ENCODE measurements at places on chromosomes 6 and 20.

DNA sequence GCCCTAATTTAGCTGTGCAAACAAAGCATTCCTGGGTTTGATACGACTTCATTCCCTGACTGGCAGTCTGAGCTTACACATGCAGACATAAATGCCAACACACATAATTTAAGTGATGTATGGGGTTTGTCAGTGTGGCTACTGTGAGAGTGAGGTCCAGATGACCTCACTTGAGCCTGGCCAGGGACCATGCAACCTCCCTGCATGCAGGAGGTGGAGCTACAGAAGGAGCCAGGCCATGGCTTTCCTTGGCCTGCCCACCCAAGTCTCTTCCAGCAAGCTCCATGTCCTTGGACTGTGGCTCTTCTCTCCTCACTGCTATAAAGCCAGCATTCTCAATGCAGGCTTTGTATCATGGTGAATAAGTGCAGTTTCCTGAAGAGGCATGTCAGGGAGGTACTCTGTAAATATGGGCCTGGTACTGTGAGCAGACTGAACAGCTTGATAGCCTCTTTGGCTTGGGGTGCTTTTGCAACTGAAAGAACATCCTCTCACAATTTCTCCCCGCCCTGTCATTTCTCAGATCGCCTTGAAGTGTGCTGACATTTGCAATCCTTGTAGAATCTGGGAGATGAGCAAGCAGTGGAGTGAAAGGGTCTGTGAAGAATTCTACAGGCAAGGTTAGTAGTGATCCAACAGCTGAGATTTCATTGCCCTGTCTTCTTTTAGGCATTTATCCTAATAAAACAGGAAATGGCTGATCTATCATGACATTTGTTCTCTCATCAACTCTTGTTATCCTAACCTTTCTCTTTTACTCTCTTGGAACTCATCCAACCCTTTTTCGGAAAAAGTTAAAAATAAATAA, 69.2 kb downstream of the MTFR2 start:
- DNase-seq: no peak

GRCh38 chr20:36472637-36473090, 68.7 kb upstream of the MYL9 start:
- DNase-seq: peak; percentile 73

GRCh38 chr6:128694303-128695009, 174.1 kb upstream of the PTPRK start:
- no peak for DNase-seq

GRCh38 chr20:24477831-24478547, 8.6 kb downstream of the SYNDIG1 start:
- no peak for DNase-seq

DNA sequence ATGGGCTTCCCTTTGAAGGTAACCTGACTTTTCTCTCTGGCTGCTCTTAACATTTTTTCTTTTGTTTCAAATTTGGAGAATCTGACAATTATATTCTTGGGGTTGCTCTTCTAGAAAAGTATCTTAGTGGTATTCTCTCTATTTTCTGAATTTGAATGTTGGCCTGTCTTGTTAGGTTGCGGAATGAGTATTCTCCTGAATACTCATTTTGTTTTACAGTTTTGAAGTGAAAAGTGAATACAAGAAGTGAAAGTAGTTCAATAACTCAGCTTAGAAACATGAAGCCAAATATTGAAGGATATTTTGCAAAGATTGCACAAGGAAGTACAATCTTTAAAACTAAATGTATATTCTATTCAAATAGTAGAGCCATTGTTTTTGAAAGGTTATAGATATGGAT, 120.2 kb upstream of the MAP3K4 start:
- DNase-seq: no peak

DNA sequence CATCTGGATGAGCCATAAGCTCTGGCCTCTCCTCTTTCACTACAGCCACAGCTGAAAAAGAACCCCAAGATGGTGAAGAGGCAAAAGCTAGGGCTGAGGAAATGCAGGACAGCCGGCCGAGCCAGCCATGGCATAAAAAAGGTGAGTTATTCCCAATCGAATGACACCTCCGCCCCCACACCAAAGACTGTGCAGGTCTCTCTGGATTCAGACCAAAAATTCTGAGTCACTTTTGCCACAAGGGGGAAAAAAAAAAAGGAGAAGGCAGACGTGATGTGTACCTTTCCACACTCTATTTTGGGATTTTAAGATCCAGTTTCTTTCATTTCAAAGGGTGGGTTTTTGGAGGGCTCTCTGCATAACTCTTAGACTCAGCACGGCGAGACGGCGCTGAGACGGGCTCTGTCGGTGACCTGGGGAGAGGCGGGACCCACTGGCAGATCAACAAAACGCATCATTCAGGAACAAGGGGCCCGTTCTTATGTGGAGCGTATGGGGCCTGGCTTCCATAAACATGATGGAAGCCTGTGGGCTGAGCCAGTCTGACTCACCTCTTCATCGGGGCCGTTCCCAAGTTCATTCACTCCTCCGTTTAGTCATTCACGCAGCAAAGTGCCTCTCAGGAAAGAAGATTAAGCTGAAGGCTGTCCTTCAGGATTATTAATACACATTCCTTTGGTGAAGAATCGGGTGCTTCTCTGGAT, 54.8 kb downstream of the NFATC2 start:
- peak; percentile 38 for DNase-seq

DNA sequence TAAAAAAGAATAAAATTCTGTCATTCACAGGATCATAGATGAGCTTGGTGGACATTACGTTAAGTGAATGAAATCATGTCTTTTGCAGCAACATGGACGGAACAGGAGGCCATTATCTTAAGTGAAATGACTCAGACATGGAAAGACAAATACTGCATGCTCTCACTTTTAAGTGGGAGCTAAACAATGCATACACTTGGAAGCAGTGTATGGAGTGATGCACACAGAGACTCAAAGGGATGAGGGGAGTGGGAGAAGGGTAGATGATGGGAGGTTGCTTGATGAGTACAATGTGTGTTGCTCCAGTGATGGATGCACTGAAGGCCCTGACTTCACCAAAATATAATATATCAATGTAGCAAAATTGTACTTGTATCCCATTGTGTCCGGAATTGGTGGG, 293.4 kb downstream of the CD109 start:
- no peak for DNase-seq

- no peak for DNase-seq
Measured at GRCh38 chr20:14199111-14199510, 138.3 kb downstream of the FLRT3 start.

GRCh38 chr6:69593706-69594105, 203.1 kb downstream of the LMBRD1 start:
- DNase-seq: no peak

GRCh38 chr6:148521158-148521557, 178.5 kb downstream of the SASH1 start:
- DNase-seq: no peak

GRCh38 chr20:37161830-37162549, 17.1 kb upstream of the RPN2 start:
- peak; percentile 6 for DNase-seq

DNA sequence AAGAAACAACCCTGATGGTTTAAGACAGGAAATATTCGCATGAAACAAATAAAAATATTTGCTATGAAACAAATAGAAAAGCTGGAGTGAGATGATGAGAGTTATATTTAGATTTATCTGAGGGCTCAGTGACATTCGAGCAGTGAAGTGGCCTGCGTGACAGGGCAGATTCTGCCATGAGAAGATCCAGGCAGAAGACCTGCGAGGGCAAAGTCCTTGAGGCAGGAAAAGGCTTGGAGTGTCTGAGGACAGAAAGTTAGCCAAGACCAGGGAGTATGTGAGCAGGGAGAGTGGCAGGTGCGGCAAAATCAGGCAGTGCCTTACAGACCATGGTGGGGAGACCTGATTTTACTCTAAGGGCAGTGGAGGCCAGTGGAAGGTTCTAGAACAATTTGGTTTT, 66.9 kb upstream of the RIN2 start:
- DNase-seq: no peak

DNA sequence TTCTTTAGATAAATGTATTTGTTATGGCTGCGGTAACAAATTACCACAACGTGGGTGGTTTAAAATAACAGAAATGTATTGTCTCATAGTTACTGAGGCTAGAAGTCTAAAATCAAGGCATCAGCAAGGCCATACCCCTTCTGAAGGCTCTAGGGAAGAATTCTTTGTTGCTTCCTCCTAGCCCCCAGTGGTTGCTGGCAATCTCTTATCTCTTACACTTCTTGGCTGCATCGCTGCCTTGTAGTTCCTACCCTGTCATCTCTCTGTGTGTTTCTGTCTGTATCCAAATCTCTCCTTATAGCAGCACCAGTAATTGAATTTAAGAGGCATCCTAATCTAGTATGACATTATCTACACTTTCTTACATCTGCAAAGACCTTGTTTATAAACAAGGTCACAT, 534.7 kb downstream of the PHF3 start:
- no peak for DNase-seq

GRCh38 chr6:152364866-152365265, 272.3 kb downstream of the SYNE1 start:
- no peak for DNase-seq

DNA sequence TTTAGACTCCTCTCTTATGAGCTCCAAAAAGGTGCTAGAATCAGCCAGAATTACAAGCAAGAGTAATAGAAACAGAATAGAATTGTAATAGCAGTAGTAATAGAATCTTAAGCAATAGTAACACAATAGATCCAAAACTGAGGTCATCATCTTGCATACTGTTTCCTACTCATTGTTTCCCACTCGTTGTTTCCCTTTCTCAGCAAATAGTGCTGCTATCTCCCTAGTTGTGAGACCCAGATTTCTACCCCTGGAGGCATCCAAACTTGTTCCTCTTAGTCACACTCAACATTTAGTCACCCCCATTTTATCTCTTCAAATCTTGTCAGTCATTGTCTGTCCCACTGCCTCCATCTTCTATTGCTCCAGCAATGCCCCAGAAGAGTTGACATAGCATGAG, 356.9 kb upstream of the MARCKS start:
- DNase-seq: no peak

DNA sequence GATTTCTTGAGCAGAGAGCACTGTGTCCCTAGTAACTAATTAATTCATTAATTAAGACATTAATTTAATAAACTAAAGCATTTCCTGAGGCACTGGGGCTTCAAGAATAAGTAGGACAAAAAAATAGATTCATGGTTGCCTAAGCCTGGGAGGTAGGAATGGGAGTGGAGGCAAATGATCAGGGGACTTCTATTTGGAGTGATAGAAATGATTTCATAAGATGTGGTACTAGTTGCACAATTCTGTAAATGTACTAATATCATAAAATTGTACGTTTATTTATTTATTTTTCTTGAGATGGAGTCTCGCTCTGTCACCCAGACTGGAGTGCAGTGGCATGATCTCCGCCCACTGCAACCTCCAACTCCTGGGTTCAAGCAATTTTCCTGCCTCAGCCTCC, 287.2 kb downstream of the KHDC1L start:
- no peak for DNase-seq

- DNase-seq: no peak
Measured at GRCh38 chr6:6764764-6765434, 176.4 kb downstream of the LY86 start.

- DNase-seq: no peak
Measured at GRCh38 chr6:148793721-148794120, 46.9 kb downstream of the UST start.

DNA sequence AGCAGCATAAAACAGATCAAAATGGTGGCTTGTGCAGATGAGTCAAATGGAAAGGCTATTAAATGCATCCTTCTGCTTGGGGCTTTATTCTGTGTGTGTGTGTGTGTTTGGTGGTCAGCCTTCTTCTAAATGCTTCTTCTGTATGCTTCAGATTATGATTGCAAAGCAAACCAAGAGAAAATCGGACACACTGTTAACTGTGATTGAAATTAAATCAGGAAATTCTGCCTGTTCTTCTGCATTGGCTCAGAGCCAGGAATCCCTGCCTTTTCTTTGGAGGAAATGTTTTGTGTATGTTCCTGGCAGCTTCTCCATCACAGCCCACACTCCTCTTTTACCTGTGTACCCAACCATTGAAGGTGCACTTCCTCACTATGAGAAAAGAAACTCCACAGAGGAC, 22.3 kb upstream of the PDE10A start:
- DNase-seq: no peak

DNA sequence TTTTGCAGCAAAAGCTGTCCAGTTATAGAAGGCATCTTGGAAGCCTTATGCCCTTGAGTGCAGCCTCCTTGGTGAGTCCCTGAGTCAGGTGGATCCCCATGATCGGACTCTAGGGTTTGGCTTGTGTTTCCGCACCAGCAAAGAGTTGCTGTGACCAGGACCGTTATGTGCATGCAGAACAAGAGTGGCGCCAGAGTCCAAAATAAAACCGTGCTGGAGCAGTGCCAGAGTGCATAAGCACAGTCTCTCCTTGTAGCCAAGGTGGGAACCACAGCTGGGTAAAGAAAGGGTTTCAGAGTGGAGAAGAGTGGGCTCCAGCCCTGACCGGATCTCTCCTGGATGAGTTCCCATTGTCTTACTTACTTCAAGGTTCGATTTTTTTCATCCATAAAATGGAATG, 58.6 kb downstream of the FOXA2 start:
- DNase-seq: no peak

DNA sequence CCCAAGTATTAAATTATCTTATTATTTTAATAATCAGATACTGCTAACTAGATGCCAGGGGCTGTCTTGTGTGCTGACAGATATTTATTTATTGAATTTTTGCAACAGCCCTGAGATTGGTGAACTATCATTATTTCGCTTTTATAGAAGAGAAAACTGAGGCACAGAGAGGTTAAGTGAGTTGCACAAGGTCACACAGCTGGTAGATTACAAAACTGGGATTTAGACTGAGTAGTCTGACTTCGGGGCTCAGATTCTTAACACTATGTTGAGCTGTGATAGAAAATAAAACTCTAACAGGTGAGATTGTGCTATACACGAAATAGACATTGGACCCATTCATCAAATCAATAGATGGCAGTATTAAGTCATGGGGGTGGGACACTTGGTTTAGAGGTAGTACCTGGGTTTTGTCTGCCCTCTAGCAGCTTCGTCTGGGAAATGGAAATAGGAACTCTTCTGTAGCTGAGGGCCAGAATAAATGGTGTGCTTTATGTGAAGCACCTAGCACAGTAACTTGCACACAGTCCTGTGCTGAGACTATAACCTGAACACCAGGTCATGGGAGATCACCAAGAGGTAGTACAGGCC, 113.4 kb downstream of the B3GAT2 start:
- DNase-seq: no peak

GRCh38 chr20:34365765-34366213, 2.7 kb downstream of the ITCH start:
- DNase-seq: no peak

GRCh38 chr6:135537741-135538301, 40.3 kb upstream of the AHI1 start:
- DNase-seq: peak; percentile 51

- DNase-seq: no peak
Measured at GRCh38 chr20:47789081-47789763, 3.9 kb upstream of the SULF2 start.

DNA sequence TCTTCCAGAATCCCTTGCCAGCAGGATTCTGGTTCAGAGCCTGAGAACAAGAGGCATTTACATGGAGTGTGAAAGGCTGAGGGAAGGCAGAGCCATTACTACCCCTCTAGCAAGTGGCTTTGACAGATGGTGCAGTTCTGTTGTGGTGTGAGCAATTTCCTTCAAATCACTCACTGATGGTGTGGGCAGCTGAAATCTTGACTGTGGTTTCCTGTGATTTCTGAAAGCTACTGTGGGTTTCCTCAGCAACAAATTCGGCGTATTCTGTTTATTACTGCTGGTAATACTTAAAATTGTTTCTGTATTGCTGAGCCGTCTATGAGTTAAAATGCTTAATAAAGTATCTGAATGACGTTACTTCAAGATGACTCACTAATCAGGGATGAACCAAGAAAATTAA, 181.5 kb upstream of the TCF21 start:
- peak; percentile 61 for DNase-seq

GRCh38 chr6:91437315-91437729, 850.5 kb upstream of the MAP3K7 start:
- no peak for DNase-seq

GRCh38 chr6:143964674-143965081, 43.4 kb downstream of the PLAGL1 start:
- DNase-seq: no peak
